ENCODE measurements at places on chromosomes 3 and 15.

DNA sequence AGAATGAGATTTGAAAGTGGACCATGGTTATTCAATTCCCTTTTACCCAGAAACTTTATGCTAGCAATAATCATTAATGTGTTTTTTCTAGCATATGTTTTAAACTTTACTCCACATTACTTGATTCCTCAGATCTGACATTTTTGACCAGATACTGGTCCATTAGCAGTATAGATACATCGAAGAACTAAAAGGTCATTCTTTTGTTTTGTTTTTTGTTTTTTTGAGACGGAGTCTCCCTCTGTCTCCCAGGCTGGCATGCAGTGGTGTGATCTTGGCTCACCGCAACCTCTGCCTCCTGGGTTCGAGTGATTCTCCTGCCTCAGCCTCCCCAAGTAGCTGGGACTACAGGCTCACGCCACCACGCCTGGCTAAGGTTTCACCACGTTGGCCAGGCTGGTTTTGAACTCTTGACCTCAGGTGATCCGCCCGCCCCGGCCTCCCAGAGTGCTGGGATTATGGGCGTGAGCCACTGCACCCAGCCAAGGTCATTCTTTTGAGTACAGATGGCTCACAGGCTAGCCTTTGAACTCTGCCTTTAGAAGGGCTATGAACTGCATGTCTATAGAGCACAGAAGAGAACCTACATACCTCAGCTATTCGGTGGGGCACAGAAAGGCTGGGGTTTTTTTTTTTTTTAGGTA is 28.6 kb downstream of the CHP1 start:
- DNase-seq, result no peak

GRCh38 chr15:99472416-99473145 is 93.2 kb upstream of the MEF2A start:
- no peak for DNase-seq

- no peak for DNase-seq
Observed at GRCh38 chr3:183650554-183650953, 15.1 kb downstream of the KLHL24 start.

DNA sequence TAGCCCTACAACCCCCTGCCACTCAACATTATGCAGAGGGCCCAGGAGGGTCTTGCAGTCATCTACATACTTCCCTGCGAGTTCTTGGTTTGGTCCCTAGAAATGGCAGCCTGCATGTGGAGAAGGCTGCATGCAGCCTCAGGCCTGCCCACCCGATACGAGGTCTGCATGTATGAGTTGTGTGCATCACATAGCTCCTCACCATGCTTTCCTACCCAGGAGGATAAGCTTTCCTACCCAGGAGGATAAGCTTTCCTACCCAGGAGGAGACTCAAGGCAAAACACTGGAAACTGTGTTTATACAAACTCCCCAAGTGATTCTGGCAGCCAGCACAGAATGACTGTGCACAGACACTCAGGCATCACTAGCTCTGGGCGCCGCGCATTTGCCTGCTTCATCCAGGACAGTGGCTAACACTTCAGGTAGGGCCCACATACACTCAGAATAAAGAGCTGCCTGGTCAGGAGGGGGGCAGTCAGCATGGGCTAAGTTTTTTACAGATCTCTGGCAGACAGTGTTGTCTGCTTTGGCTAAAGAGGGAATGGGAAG is 187.7 kb downstream of the THSD4 start:
- no peak for DNase-seq

DNA sequence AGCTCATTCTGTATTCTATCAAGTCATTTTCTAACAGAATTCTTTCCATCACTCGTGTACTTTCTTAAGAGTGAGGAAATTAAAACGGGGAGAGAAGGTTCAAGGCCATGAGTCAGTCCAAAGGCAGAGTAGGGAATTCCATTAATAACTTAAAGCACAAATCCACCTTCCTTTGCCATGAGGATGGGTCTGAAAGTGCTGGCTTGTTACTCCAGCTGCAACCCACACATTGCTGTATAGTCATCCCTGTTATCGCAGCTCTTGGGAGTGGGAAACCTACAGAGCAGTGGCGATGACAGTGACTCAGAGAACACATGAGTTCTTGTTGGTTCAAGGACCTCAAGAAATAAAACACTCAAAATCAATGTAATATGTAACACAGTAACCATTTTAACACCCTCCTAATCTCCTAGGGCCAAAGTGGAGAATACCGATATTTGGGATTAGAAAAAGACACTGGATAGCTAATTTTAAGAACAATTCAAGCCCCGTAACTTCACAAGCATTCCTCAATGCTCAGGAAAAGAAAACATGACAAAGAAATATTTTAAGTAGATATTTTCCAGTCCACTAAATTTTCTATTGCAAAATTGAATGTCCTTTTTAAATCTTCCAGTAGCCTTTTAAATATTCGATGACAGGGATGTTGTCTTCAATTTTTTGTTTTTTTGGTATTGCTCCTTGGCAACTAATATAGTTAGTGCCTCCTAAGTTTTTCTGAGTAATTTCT is 179.9 kb upstream of the THBS1 start:
- DNase-seq, result no peak

DNA sequence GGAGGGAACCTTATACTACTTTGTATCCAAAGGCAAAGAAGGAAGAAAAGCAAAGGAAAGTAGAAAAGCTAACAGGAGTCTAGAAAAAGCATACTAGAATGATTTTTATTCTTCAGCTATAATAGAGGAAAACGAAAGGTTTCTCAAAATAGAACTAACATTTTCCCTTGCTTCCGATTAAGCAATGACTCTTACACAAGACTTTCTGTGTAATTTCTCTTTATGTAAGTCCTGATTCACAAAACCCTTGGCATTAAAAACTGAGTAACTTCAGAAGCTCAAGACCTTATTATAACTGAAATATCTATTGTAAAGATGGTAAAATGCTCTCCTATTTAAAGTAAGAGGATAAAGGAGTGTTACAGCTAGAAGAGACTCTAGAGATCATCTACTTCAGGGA is 97.4 kb downstream of the DTWD1 start:
- DNase-seq, result no peak

GRCh38 chr3:45055032-45055410 is 28.9 kb downstream of the CLEC3B start:
- DNase-seq, result no peak

- DNase-seq, result no peak
Observed at GRCh38 chr15:75694241-75695182, 18.1 kb downstream of the CSPG4 start.

- DNase-seq, result no peak
Observed at GRCh38 chr3:37989821-37990480, 635 bp upstream of the VILL start.

GRCh38 chr3:139578783-139579182 is 39.2 kb upstream of the RBP1 start:
- DNase-seq, result no peak

DNA sequence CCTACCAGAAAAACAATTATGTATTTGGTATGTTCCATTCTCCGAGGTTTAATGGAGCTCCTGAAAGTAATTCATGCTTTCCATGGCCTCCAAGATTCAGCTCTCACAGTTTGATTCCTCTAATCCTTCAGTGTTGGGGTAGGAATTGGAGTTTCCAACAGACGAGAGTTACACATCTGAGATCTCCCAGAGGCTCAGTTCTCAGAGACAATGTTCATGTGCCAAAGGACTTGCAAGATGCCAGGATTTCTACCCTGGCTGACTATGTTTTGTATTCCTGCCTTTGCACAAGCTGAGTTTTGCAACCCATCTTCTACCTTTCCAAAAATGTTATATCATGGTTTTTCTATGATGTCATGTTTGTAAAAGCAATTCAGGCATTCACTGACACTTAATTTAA is 322.9 kb downstream of the ERC2 start:
- DNase-seq, result no peak

DNA sequence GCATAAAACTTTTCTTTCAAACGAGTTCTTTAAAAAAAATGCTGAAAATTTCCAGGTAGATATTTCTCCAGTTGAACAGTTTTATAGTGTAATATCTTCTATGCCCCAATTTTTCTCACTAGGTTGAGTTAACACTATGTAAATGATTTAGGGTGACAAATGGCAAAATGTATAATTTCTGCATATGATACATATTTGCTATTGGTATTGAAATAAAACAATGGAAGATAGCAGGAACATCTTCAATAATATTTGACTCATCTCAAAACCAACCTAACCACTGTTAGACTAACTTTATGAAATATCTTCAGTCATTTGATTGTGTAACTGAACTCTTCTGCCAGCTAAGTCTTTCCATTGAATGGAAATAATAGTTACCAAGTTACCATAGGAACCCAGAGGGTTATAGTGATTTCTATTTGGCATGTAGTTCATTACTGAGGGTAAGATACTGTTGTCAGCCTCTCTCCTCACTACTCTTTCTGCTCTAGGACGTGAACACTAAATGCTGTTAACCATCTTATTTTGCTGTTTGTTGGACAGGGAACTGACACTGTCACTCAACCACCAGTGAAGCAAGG is 824.7 kb upstream of the NECTIN3 start:
- no peak for DNase-seq

DNA sequence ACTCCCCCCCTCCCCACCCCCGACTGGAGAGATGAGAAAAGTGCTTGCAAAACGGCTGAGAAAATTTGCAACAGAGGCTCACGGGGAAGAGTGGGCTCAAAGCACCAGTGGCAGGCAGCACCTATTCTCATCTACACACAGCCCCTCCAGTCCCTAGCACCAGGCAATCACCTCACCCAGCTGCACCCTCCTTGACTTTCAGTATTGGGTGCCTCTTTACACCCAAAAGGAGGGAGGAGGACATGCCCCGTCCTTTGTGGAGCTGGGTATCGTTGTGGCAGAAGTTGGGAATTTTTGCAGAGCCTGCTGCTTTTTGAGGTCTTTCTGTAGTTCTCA is 182.8 kb upstream of the TOPAZ1 start:
- no peak for DNase-seq

DNA sequence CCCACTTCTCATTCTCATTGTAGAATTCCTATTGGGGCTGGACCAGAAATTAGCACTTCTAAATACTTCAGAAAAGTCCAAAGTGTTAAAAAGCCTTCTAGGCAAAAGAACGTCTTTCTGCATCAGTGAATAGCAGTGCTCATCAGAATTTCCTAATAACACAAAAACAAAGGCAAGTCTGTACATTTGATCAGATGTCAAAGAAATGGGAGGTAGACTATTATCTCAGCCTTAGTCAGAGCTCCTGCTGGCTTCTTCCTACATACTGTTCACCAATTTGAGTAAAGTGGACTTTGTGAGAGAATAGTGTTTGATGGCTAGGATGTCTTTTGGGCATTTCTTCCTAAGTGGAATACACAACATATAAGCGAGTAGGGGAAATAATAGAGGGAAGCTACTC is 48.7 kb downstream of the FOXB1 start:
- DNase-seq, result no peak

DNA sequence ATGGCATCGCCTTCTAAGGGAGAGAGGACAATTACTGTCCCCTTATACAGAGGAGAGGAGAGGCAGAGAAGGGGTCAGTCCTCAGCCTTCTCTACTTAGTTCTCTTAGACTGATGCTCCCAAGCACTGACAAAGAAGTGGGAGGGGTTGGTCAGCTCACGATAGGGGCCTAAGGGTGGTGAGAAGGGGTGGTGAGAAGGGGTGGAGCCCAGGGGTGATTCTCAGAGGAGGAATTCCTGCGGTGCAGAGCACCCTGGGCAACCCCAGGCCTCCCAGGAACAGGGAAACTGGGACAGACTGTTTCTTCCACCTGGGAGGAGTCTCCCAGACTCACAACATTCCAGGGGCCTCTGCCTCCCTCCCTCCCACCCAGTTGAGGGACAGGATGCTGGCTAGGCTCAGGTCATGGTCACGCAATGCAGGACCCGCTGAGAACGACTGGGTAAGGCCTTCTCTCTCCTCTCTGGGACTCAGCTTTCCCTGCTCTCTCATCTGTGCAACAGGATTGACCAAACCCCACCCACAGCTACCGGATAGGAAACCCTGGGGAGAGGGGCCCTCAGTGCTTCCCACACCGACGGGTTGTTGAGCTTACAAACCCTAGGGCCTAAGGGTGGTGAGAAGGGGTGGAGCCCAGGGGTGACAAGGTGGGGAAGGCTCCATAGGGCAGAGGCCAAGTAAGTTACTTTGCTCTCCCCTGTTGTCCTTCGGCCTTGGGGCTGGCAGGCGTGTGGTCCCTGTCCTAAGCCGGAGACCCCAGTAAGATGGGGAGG is 1.5 kb downstream of the TPRA1 start:
- no peak for DNase-seq

- DNase-seq, result no peak
Observed at GRCh38 chr3:149588909-149589308, 68.9 kb downstream of the WWTR1 start.

DNA sequence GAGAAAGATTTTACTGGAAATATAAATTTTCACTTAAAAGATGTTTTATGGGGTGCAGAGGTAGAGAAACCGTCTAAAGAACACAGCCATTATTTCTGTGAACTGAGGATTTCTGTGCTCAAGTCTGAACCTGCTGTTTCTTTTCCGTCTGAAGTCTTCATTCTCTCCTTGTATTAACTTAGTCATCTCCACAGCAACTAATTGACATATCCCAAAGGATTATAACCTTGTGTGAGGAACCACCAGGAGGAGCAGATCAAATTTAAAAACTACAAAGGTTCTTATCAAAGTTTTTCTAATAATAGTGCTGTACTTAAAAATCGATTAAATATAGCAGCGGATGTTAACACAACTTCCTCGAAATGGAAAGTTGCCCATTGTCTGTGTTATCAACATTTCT is 31.1 kb upstream of the ICE2 start:
- DNase-seq, result no peak

GRCh38 chr3:187987924-187988323 is 166.0 kb upstream of the LPP start:
- peak; percentile 52 for DNase-seq

DNA sequence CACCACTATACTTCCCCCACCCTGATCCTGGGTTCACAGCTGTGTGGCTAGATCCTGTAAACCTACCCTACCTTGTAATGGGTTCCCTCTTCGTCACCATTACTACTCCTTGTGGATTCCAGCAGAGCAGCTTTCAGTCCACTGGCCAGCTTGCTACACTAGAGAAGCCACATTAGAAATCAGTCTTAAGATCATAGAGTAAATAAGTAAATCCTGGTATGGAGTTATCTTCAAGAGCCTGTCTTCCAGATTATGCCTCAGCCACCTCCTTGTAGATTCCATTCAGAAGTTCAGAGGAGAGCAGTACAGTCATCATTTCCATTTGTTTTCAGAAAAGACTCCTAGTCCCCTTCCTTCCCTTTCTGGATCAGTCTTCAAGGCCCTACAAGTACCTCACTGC is 123.7 kb downstream of the ALDH1A2 start:
- no peak for DNase-seq

DNA sequence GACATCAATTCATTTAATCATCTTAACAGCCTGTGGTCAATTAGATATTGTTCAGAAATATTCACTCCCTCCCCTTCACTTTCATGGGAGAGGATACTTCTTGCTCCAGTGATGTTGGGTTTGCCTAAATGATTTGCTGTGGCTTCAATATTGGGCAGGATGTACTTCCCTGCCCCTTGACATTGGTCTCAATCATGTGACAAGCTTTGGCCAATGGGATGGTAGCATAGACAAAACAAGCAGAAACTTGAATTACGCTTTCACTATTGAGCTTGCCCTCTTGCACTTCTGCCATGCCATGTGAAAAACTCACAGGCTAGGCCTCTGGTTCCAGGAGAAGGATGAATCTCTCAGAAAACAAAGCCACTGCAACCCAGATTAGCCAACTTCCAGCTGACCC is 42.2 kb upstream of the STT3B start:
- DNase-seq, result no peak

GRCh38 chr3:13091898-13092611 is 18.8 kb upstream of the IQSEC1 start:
- DNase-seq, result peak; percentile 61

Measured in stimulated activated CD4-positive, alpha-beta T cell treated with anti-CD3 and anti-CD28 coated beads, TNF-alpha, amount 100 ng/mL, for 4 hours (primary cell).